Stimulated activated CD4-positive, alpha-beta T cell treated with anti-CD3 and anti-CD28 coated beads, Interleukin-15, amount 100 ng/mL, for 48 hours (primary cell): ENCODE measurements at places on chromosomes 7 and 10.

- DNase-seq = no peak
Observed at GRCh38 chr10:29918623-29919400, 140.6 kb downstream of the JCAD start.

DNA sequence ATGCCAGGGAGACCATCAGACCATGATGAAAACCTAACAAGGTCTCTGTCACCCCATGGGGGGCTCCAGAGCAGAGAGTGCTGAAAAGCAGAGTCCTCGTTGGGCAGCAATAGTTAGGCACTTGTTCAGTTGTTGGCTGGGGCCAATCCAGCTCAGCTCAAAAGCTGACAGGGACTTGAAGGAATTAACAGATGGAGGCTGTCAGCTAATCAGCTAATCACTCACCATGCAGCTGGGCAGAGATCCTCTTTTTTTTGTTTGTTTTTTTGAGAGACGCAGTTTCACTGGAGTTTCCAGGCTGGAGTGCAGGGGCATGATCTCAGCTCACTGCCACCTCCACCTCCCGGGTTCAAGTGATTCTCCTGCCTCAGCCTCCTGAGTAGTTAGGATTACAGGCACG is 18.1 kb downstream of the CEP55 start:
- DNase-seq = no peak

- no peak for DNase-seq
Observed at GRCh38 chr7:155916926-155917655, 104.8 kb upstream of the SHH start.

GRCh38 chr10:62820586-62820985 is 4.4 kb upstream of the EGR2 start:
- no peak for DNase-seq

DNA sequence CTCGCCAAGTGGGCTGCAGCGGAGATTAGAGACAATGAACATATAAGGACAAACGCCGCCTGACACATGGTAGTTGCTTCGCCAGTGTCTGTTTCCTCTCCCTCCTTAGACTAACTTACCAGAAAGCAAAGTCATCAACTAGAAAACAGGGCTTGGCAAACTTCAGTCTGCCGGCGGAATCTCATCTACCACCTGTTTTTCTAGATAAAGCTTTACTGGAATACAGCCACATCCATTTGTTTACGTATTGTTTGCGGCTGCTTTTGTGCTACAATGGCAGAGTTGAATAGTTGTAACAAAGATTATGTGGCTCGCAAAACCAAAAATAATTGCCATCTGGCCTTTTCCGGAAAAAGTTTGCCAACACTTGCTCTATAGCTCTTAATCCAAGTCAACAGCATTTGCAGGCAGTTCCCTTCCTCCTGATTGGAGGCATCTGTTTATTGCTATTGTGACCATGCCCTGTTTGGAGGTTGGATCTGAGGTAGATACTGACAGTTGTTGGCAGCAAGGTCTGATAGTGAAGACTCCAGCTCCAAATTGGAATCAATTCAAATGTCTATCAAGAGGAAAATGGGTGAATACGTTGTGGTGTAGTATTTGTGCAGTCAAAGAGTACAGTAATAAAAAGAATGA is 260.6 kb downstream of the POU6F2 start:
- DNase-seq = no peak

DNA sequence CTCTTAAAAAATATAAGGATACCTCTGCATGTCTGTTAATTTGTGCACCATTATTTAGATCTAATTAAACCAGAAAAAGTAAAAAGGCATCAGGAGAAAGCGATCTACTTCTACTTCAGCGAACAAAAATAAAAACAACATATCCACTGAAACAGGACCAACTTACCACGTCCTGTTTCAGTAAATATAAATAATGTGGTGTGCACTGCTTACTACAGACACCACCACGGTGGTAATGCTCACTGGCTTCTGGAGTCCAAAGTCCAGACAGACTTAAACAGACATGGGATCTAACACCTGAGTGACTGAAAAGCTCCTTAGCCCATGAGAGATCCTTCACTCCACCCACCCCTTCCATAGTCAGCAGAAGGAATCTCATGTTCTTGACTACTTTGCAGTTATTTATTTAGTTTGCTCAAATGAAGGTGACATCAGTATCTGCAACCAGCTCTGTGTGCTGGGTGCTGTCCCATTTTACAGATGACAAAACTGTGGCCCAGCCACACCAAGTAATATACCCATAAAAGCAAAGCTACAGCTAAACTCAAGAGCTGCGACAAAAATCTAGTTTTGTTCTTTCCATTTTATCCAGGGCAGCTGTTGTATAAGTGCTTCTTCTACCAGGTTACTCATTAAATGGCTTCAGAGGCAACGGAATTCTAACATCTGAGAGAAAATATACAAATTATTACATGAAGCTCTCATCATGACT is 62.1 kb upstream of the NCAPG2 start:
- DNase-seq = no peak

DNA sequence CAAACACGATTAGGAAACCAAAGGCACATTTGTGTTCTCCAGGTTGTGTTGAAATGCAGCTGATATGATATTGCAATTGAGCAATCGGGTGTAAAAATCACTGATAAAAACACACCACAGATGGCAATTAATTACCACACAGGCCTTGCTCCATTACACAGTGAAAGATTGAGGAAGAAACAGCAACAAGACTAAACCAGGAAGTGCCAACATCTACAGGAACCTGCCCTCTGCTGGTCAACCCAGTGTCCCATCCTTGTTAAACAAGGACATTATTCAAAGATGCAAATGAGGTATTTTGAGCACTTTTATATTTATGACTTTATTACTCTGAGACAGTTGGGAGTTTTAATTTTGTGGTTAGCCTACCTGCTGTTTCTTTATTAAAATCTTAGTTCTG is 765.6 kb upstream of the GHITM start:
- DNase-seq = no peak

GRCh38 chr10:13938950-13939349 is 352.2 kb downstream of the PRPF18 start:
- DNase-seq = no peak

DNA sequence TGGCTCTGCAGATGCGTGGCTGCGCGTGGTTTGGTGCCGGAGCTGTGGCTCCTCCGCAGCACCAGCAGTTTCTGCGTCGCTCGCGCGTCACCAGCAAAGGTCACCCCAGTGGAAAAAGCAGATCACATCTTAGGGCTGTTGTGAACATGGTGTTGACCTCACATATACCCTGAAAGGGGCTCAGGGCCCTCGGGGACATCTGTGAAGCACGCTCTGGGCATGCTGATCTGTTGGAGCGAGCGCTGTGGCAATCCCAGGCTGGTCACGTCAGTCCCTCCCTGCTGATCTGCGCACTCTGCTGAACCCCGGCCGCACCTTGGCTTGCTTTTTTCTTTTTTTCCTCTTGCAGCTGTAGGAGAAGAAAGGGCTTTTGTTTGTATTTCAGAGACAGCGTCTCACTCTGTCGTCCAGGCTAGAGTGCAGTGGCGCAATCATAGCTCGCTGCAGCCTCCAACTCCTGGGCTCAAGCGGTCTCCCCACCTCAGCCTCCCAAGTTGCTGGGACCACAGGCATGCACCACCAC is 33.3 kb upstream of the AP5Z1 start:
- no peak for DNase-seq

- no peak for DNase-seq
Observed at GRCh38 chr10:128128582-128128981, 2.4 kb upstream of the MKI67 start.

GRCh38 chr7:70630818-70631457 is 501.0 kb upstream of the GALNT17 start:
- no peak for DNase-seq

DNA sequence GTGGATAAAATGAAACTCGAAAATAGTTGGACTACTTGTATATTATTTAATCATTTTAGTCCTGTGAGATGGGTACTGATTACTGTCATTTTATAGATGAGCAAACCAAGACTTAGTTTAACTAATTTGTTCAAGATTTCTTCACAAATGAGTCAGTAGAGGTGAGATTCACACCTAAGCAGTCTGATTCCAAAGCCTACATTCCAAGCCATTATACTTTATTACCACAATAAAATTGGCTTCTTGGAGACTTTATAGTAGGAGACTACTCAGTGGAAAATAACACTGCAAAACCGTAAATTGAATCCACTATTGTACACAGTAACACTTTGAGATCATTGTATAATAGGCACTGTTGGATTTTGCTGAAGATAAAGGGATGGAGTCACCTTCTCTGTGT is 2.2 kb downstream of the PHTF2 start:
- no peak for DNase-seq

DNA sequence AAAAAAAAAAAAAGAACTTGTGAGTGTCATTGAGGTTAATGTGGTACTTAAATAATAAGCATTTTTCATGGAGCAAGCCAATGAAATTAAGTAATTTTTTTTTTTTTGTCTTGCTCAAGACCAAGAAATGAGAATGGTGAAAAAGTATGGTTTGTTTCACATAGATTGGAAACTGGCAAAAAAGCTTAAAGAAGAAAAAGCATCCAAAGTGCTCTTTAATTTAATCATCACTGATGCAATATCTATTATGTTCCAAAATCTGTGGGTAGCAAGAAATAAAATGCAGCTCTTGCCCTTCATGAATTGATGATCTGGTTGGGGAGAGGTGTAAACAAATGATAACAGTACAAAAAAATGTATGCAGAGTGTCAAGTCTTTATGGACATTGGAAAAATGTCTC is 980.6 kb downstream of the REEP3 start:
- no peak for DNase-seq

GRCh38 chr7:139749545-139749944 is 28.3 kb downstream of the HIPK2 start:
- DNase-seq = no peak

DNA sequence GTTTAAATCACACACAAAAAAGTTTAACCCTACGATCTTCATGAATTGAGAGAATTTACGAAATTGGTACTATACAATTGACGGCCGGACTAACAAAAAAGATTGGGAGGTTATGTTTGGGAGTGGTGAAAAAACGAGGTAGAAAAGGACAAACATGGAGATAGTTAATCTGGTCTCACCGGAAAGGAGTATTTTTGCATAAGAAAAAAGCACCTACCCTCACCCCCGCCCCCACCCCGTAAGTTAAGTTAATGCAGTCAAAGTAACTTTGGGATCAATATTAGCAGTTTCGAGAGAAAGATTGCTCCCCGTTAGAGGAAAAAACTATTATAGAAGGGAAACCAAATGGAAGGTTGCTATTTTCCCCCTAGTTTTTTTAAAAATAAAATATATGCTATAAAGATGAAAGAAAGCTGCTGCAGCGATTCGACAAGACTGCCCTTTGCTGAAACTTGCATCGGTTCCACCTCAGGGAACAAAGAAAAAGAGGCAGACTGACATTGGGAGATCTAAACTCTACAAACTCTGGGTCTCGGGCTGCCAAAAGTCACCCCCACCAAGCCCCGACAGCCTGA is 3.5 kb downstream of the SP8 start:
- DNase-seq = no peak

GRCh38 chr10:126417220-126417825 is 29.0 kb upstream of the ADAM12 start:
- no peak for DNase-seq

DNA sequence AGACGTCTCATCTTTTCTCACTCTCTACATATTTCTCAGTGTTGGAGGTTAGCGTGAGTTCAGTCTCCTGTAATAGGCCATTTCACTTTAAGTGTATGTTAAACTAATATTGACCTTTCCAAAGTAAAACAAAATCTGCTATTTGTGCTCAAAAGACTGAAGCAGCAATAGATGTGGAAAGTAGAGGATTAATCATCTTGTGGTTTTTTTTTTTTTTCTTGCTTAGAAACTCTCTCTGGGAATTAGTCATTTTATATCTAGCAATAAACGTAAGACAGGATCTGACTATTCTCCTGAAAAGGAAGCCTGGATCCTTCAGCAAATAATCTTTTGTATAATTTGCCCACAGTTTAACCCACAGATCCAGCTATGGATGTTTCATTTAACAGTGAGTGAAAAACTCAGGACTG is 81.7 kb downstream of the NRP1 start:
- no peak for DNase-seq

GRCh38 chr10:118689070-118689858 is 65.5 kb downstream of the CACUL1 start:
- DNase-seq = no peak

DNA sequence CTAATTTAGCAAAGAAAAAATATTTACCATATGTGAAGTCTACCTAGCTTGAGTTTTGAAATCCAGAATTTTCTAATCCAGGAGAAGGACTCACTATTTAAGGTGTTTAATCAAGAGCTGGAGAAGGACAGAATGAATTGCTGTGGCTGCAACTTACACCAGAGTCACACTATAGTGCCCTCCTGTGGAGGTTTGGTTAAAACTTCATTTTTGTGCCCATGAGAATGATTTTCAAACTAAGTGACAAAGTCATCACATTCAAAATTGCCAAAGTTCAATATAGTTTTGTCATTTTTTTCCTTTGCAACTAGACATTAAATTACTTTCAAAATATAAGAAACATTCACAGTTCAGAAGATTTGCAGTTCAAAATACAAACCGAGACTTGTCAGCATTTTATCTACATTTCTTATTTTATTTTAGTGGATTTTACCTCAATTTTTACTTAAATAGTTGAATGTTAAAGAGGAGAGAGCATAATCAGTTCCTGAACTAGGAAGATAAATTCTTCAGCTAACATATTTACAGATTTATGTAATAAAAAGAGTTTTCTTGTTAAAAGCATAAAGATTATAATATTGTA is 70.7 kb downstream of the CABCOCO1 start:
- DNase-seq = no peak

DNA sequence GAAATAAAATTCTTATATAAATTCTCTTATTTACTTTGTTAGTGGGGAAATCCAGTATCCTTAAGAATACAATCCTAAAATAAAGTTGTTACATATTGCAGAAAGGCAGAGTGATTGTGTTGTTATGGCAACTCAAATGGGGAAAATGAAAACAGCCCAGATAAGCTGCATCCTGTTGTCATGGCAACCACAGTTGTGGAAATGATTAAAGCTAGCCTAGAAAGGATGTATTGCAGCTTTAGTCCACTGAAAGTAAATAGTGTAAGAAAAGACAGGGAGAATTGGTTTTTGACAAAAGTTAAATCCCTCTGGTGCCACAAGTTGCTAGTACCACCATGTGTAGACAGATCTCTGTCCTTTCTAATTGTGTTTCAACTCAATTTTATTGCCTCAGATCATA is 43.2 kb downstream of the BTRC start:
- no peak for DNase-seq

GRCh38 chr7:73431041-73431835 is 2.3 kb upstream of the FZD9 start:
- DNase-seq = no peak

GRCh38 chr10:64733980-64734379 is 1212.8 kb downstream of the REEP3 start:
- no peak for DNase-seq

- no peak for DNase-seq
Observed at GRCh38 chr7:41107330-41107937, 595.5 kb downstream of the INHBA start.

- peak; percentile 58 for DNase-seq
Observed at GRCh38 chr7:151727579-151728285, 149.2 kb downstream of the PRKAG2 start.

DNA sequence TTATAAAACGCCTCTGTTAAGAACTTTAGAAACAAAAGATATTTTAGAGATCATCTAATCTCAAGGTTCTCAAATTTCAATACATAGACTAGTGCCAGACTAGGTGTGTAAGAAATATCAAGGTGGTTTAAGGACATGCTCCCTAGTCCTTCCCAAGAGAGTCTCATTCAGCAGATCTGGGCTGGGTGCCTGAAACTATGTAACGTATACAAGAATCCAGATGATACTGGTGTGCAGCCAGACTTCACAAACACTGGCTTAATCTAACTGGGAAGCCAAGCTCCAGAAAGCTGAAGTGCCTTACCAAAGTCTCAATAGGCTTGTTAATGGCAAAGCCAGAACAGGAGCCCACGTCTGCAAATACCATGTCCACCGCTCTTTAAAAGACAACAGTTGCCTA is 105.0 kb upstream of the AMPH start:
- no peak for DNase-seq

GRCh38 chr7:134935701-134936100 is 50.6 kb upstream of the AGBL3 start:
- no peak for DNase-seq
